GM13977 (cell line): ENCODE measurements at places on chromosomes 1 and 21.

GRCh38 chr21:44071359-44072104 lies 35.7 kb upstream of the PWP2 start:
- DNase-seq = no peak

DNA sequence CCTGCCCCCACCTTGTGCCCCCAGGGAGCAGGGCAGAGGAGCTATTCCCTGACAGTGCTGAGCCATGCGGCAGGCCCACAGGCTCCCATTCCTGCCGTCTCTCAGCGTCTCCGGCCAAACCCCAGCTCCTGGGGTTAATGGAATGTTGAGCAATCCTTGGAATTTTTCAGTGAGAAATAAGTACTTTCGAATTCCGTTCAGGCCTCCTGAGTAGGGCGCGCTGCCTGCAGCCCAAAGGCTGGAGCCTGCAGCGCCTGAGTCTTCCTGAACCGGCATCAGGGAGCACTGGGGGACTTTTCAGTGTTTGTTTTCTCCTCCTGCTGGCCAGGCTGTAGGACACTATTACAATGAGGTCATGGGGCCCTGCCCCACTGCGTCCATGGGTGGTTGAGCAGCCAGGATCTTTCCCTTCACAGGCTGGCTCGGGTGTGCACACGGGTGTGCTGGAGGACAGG lies 33.3 kb upstream of the CSF1 start:
- DNase-seq = no peak

GRCh38 chr21:27570306-27570868 lies 603.5 kb upstream of the ADAMTS5 start:
- DNase-seq = no peak

- no peak for DNase-seq
Observed at GRCh38 chr1:202987255-202987654, 19.9 kb upstream of the TMEM183A start.

GRCh38 chr1:39776400-39776713 lies 5.2 kb upstream of the OXCT2 start:
- DNase-seq = peak; percentile 67

- no peak for DNase-seq
Observed at GRCh38 chr1:244662599-244662998, 9.7 kb downstream of the DESI2 start.

DNA sequence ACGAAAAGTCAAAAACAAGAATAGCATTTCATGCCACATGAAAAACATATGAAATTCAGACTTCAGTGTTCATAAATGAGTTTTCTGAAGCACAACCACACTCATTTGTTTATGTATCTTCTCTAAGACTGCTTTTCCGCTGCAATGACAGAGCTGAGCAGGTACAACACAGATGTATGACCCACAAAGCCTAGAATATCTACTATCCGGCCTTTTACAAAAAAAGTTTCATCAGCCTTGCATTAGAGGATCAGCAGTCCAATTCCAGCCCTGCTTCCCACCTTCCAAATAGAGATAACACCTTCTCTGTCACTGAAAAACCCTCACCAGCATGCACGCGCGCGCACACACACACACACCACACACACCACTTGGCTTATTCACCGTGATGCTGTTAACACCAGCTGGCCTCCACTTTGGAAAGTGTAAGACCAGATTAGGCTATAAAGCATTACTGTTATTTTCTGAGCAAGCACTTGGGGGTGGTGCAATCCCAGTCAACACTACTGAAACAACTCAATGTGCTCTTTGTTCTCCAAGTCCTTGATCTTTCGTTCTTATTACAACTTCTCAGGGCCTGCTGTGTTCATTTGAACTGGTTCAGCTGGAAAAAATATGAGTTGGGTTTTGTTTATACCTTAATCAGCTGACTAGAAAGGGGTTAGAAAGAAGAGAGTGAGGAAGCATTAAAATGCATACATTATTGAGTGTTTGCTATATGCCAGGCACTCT lies 90.0 kb downstream of the GLUL start:
- no peak for DNase-seq

DNA sequence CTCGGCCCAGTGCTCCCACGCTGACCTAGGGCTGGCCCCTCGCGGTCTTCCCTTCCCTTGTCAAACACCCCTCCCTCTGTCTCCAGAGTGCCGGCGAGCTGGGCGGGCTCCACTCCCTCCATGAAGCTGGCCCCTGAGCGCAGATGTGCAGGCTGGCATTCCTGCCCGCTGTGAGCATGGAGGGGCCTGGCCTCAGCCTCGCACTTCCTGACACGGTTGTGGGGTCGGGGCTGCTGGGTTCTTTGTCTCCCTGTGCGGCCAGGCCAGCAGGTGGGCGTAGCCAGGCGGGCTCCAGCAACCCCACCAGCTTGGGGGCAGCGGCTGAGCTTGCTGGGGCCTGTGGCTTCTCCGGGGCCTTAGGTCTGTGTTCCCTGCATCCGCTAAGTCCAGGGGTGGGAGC lies 14.2 kb upstream of the PEX10 start:
- DNase-seq = no peak

- DNase-seq = no peak
Observed at GRCh38 chr1:28087614-28088167, 719 bp downstream of the EYA3 start.

GRCh38 chr21:25508364-25508763 lies 98.9 kb downstream of the MRPL39 start:
- DNase-seq = no peak

DNA sequence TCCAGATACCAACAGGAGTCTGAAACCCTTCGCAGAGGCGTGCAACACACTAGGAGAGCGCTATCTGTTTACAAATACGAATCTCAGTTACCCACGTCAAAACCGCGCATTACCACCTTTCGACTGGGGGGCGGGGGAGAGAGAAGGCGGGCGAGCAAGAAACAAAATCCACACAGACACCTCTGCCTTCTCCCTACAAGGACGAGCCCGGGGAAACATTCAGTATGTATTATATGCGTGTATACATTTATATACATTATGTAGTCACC lies 722 bp downstream of the TUT4 start:
- peak; percentile 41 for DNase-seq

DNA sequence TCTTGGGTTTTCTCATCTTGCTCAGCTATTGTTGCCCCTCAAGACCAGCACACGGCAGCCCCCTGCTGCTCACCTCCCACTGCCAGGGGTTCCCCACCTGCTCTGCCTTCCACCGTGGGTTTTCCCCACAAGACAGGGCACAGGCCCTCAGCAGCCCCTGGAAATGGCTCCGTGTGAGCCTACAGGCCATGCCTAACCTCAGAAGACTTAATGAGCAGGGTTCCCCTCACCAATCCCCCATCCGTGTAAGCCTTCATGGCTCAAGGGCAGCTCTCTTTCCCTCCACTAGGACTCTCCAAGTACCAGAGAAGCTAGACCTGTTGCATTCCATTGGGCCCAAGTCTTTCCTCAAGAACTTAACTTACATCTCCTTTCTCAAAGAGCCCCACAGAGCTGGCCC lies 18.4 kb upstream of the RCAN3 start:
- DNase-seq = no peak

- DNase-seq = no peak
Observed at GRCh38 chr1:198530953-198531352, 9.5 kb downstream of the ATP6V1G3 start.

DNA sequence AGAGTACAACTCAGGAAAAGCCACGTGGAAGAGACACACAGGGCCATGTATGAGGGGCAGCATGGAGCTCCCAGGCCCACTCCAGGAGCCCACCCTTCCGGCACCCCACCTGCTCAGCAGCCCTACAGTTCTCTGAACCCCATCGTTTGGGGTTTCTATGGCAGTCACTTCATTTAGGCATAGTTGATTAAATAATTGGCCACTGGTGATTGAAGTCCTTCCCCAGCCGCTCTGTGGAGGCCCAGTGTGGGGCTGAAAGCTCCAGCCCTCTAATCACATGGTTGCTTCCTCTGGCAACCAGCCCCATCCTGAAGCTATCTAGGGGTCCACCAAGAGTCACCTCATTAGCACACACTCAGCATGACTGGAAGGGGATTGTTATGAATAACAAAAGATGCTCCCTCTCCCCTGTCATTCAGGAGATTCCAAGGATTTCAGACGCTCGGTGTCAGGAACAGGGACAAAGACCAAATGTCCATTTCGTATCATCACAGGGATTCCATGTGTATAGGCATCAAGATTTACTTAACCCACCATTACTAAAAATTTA lies 12.2 kb upstream of the S100A7A start:
- no peak for DNase-seq

GRCh38 chr1:48493041-48493440 lies 21.0 kb upstream of the SPATA6 start:
- DNase-seq = no peak

DNA sequence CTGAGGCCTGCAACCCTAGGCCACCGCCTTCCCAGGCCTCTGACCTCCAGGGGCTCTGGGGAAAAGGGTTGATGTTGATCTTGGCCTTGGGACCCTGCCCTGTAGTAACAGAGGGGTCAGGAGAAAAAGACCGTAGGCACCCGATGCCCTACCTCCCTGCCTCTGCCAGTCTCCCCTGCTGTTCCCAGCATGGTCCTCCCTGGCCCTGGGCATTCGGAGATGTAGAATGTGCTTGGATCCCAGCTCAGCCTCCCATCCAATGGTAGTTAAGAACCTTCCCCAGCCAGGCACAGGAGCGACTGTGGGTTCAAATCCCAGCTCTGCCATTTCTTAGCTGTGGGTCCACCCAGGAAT lies 72.0 kb upstream of the TARDBP start:
- DNase-seq = no peak

DNA sequence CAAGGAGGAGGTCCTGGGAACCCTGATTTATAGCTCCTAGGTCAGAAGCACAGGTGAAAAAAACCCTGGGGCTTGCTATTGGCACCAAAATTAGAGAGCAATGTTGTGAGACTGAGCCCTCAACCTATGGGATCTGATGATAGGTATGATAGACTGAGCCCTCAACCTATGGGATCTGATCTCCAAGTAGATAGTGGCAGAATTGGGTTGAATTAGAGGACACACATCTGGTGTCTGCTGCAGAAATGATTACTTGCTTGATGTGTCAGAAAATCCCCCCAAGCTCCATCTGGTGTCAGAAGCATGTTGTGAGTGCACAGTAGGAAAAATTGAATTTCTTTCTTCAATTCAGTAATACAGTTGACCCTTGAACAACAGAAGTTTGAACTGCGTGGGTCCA lies 62.4 kb downstream of the MAP3K21 start:
- no peak for DNase-seq

GRCh38 chr21:35724156-35724555 lies 336.2 kb downstream of the SETD4 start:
- DNase-seq = no peak

DNA sequence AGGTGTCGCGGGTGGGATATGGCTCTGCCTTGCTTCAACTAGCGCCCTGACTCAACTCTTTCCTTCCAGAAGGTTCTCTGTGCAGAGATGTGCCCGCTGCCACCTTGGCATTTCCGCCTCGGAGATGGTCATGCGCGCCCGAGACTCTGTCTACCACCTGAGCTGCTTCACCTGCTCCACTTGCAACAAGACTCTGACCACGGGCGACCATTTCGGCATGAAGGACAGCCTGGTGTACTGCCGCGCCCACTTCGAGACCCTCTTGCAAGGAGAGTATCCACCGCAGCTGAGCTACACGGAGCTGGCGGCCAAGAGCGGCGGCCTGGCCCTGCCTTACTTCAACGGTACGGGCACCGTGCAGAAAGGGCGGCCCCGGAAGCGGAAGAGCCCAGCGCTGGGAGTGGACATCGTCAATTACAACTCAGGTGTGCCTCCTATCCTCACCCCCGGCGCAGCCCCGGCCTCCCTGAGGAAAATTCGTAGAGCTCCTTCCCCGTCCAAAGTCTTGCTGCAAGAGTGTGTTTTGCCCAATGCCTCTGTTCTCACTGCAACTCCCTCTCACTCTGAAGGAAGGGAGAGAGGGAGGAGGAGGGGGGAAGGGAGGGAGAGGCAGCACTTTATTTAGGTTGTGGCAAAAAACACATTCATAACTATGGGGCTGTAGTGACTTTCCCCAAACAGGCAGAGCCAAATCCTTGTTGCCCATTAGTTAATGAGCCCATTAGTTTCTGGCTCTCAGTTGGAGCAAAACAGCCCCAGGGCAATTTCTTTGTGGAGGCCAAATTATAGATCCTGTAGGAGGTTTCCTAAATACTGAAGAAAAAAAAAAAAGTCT lies 4.3 kb downstream of the LHX9 start:
- no peak for DNase-seq

- peak; percentile 12 for DNase-seq
Observed at GRCh38 chr1:228099331-228099732, 3.8 kb downstream of the C1orf35 start.

DNA sequence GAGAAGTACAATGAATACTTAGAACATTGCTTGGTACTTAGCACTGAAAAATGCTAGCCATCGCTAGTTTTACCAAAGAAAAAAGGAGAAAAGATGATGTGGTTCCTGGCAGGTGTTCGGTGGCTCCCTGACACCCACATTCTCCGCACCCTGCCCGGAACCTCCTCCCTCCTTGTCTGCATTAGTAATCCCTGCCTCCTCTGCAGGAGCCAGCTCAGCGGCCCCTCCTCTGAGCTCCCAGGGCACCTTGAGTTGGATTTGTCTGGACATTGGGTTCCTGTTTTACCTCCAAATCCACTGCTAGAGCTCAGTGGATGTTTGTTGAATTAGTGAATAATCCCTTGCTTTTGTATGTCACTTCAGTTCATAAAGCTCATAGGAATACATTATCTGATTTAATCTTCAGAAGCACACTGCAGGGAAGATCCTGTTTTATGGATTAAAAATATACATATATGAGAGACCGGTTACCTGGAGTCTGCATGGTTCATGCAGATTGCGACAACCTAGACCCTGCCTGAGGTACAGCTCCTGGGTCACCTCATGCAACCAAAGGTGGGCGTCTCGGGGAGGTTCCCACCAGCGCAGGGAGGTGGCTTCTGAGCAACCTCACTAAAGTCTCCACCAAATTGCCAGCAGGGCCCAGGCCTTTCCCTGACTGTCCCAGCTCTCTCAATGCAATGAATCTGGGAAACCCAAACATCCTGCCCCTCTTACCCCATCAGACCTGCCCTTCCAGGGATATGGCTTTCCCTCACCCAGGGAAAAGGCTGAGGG lies 24.2 kb downstream of the PCAT6 start:
- no peak for DNase-seq

DNA sequence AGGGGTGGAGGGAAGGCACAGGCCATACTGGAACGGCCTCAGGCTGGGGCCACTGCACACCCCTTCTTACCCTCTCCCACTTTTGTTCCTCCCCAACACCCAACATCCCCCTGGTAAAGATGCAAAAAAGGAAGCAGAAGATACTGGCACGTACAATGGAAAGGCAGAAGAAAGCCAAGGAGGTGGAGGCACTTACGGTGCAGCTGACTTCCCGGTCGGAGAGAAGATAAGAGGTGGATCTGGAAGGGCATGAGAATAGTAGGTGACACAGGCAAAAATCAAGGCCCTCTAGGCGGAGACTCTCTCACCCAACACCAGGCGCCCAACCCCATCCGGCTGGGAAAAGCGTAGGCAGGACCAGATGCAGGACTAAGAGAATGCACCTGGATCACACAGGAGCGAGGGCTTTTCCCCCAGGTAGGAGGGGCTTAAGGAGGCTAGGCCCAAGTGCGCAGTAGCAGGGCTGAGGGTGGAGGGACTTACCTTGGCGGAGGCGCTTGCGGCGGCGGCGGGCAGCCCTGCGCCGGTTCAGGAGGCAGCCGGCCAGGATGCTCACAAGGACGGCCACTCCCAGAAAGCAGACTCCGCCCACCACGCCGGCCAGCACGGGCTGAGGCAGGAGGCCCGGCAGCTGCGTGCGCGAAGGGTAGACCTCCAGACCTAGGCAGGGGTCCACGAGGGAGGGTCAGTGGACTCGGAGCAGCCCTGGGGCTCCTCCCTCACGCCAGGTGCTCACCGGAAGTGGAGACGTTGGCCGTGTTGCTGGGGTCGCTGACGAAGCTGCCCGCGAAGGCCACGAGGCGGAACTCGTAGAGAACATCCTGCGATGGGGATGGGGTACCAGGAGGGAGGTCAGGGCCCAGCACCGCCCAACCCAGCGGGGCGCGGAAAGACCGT lies 4.1 kb upstream of the TAGLN2 start:
- DNase-seq = no peak
